RKO (cell line): ENCODE measurements at places on chromosomes 7 and 10.

GRCh38 chr10:6047847-6048246 lies 14.3 kb downstream of the IL2RA start:
- no peak for DNase-seq

DNA sequence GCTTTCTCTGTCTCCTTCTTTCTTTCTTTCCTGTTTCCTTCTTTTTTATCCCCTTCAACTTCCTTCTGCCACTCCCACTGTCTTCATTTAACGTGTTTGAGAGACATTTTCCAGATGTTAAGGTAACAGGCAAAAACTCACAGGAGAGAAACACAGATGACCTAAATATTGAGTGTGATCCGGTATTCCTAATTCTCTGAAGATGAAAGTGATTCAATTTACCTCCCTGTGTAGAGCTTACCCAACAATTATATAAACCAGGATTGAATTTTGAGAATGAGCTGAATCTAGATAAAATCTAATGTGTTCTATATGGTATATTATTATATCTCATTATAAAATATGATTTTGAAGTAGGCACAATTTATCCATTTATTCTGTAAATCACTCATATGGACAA lies 46.5 kb upstream of the RSU1 start:
- no peak for DNase-seq

- no peak for DNase-seq
Observed at GRCh38 chr7:46109437-46109836, 188.4 kb upstream of the IGFBP3 start.

DNA sequence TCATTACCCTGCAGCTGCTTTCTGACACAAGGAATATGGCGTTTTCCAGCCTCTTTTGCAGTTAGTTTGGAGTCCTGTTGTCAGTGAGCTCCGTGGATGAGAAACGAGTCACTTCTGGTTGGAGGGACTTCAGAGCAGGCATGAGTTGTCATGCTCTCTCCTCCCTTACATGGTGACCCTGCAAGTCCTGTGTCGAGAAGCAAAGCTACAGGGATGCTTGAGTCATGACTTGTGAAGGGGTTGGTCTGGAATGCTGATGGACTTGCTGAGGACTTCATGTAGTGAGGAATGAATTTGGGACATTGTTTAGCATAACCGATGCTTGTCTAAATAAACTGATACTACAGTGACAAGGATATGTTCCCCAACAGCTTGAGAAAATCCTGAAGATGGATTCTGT lies 108.8 kb downstream of the ADCYAP1R1 start:
- DNase-seq: no peak

DNA sequence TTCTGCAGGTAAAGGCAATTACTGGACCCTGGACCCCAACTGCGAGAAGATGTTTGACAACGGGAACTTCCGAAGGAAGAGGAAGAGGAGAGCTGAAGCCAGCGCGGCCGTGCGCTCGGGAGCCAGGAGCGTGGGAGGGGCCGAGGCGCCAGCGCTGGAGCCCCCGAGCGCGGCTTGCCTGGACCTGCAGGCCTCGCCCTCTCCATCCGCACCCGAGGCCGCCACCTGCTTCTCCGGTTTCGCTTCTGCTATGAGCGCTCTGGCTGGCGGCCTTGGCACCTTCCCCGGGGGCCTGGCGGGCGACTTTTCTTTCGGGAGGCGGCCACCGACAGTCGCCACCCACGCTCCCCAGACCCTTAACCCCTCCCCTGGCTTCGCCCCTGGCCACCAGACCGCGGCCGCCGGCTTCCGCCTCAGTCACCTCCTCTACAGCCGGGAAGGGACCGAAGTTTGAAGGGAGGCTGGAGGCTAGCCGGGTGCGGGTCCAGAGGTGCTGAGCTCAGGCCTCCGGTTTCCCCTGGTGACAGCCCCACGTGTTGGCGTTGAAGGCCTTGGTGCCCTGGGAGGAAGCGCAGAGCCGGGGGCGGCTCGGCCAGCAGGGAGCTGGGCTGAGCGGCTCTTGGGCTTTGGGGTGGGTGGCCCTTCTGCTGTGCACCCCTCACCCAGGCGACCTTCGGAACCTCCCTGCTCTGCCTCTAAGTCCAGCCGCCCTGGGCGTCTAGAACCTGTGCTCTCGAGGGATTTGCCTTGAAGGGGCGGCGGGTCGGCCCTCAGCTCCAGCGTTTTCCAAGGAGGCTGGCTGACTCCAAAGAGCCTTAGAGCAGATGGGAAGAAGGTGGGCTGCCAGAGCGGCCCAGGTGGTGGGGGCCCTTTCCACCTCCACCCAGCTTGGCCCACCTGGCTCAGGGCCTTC lies 1.8 kb downstream of the FOXI2 start:
- no peak for DNase-seq

GRCh38 chr7:94059746-94060145 lies 55.6 kb upstream of the BET1 start:
- no peak for DNase-seq

DNA sequence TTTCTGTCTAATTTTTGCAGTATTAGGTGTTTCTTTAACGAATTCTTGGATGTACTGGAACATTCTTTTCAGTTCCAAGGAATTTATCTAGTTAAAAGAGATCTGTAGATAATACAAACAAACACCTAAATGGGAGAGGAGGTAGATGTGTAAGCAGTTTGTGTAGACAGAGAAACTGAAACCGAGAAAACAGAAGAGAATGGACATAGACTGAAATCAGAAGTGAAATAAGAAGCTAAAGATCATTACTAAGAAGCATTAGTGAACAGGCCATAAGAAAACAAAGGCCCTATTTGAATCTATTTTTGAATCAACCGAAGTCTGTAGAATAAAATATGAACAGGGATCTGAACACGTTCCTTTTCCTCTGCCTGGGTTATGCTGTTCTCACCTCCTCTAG lies 26.5 kb upstream of the TMEM229A start:
- no peak for DNase-seq
